ENCODE measurements at places on chromosomes 13 and 19.

DNA sequence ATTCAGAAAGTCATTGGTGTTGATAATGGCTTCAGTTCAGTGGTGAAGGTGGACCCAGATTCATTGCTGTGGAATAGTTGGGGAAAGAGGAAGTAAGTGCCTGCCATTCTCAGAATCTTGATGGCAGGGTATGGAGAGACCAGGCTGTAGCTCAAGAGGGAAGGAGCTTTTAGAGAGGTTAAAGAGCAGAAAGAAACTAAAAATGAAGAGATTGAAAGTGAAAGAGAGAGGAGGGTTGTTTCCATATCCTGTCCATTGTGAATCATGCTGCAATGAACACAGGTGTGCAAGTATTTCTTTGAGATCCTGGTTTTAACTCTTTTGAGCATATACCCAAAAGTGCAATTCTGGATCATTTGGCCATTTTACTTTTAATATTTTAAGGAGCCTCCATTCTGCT is 12.5 kb downstream of the GJB6 start:
- DNase-seq: no peak

DNA sequence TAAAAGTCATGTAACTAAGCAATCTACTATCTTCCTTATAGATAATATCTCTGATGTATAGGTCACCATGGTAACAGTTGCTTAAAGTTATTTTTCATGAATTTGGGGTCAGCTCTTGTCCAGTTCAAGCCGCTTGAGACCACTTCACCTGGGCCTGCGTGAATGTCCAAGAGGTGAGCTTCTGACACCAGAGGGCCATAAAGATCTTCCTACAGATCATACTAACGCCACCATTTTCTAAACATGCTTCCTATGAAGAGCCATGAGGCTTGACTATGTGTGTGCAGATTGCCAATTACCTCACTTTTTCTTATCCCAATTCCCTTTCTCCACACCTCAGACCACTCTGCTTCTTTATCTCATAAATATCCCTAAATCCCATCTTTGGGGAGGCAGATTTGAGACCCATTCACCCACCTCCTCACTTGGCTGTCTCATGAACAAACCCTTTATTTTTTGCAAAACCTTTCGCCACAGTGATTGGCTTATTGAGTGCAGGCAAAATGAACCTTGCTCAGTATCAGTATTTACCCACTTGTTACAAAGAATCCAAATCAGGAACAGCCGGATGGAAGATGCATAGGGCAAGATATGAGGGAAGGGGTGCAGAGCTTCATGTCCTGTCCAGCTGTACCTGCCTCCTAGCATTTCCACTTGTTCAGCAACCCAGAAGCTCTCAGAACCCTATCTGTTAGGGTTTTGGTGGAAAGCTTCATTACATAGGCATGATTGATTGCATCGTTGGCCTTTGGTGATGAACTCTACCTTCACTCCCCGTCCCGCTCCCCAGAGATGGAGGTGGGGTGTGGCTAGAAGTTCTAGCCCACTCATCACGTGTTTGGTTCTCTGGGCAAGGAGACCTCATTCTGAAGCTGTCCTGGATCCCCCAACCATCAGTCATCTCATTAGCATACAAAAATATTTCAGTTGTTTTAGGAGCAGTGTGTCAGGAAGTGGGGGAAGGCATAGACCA is 34.2 kb downstream of the FAM187B start:
- DNase-seq: no peak

DNA sequence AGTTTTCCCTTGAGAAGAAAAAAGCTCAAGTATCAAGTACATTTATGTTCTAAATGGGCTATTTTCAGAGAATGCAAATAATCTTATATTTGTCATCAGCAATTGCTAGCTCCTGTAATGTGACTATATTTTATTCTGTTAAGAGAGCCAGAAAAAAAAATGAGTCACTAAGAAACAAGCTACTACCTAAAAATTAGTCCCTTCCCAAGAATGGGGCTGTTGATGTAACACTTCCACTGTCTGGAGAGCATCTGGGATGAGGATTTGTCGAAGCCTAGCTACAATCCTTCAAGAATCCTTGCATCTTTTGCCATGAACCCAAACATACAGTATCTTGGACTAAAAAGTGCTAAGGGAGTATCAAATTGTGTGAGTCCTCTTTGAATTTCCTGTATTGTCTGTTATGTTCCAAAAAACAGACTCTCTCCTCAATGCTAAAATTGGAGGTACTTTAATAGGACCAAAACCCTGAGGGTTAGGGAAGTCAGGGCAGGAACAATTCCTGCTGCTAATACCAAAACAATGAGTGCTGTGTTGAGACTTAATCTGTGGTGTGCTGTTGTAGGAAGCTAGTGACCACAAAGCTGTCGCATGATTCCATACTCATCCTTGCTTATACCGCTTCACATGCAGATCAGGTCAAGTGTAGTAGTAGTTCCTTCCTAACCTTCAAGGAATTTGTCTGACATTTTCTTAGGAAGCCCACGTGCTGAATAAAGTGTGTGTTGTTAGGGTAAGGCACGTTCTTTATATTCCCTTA is 4.9 kb upstream of the ZC3H13 start:
- no peak for DNase-seq

DNA sequence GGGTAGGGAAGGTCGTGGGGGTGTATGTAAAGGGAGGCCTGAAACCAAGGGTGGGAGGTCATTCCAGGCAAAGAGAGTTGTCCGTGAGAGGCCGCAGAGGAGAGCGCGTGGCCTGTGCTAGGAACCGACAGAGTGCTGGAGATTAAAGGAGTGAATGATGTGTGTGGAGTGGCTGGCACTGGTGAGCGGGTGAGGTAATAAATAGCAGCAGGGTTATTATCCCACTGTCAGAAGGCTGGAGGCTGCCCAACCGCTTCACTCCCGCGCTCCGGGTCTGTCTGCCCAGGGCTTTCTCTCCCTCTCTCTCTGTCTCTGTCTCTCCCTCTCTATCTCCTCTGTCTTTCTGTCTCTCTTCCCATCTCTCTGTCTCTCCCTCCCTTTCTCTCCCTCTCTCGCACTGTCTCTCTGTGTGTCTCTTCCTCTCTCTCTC is 17.4 kb downstream of the ZNF579 start:
- no peak for DNase-seq

DNA sequence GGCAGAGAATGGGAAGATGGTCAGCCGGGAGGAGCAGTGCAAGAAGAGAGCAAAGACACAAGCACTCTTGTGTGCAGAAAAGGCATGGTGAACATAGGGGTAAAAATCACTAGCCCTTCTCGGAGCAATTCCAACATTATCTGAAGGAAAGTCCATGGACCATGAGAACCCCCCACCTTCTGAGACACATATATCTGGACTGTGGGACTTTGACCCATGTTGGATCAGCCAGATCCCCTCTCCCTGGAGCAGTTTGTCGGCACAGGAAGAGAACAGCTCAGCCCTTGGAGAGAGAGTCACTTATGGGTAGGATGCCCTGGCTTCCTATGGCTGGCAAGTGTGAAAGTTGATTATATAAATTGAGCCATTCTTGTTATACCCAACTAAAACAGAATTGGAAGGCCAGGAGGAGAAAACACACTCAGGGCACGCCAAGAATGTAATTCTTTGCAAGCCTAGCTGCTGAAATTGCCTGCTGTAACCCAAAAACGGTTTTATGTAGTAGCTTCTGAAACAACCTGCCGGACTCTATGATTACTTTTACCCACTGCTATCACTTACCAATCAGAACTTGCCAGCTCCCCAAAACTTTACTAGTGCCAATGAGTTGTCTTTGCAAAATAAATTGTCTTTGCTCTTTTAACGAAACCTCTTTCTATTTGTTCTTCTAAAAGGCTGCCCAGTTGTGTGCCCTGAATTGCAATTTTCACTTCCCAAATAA is 62.8 kb upstream of the ZNF599 start:
- DNase-seq: no peak

DNA sequence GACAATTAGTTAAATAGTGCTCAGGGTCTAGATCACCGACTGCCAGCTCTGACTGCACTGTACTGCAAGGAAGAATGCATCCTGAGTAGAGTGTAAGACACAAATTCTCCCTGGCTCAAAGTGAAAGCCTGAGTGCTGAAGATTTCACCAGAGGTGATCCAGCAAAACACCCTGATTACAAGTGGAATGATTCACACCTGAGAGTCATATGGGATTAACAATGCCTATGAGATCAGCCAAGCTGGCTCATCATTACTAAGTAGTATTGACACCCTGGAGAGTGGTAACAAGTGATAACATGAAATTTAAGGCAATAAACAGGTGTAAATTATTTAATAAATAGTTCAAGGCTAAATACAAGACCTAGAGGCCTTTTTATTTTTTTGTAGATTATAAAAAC is 403.8 kb upstream of the PRR20A start:
- no peak for DNase-seq

DNA sequence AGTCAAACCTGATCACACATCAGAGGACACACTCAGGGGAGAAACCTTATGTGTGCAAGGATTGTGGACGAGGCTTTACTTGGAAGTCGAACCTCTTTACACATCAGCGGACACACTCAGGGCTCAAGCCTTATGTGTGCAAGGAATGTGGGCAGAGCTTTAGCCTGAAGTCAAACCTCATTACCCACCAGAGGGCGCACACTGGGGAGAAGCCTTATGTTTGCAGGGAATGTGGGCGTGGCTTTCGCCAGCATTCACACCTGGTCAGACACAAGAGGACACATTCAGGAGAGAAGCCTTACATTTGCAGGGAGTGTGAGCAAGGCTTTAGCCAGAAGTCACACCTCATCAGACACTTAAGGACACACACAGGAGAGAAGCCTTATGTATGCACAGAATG is 8.2 kb upstream of the ZNF527 start:
- DNase-seq: no peak

- DNase-seq: no peak
Measured at GRCh38 chr13:25059958-25060357, 36.0 kb upstream of the PABPC3 start.

DNA sequence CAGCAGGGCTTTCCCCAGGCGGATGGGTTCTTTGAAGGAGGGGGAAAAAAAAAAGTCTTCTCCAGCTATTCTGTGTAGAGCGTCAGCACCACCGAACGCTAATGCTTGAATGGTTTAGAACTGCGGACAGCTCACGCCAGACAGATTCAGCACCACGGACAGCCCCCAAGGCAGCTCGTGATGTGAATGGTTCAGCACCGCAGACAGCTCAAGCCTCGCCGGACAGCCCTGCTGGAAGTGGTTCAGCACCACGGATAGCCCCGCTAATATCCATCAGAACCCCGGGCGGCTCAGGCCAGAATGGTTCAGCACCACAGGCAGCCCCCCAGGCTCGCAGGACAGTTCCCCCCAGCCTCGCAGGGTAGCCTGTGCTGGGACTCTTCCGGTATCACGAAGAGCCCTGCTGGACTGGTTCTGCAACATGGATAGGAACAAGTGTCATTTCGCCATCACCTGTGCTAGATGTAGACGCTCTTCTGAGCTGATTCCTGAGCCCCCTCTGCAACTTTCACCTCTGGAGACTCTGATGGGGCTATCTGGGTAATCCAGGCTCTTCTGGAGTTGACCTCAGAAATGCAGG is 4.9 kb upstream of the SMIM17 start:
- DNase-seq: no peak

- no peak for DNase-seq
Measured at GRCh38 chr13:32212421-32212820, 102.7 kb downstream of the ZAR1L start.

DNA sequence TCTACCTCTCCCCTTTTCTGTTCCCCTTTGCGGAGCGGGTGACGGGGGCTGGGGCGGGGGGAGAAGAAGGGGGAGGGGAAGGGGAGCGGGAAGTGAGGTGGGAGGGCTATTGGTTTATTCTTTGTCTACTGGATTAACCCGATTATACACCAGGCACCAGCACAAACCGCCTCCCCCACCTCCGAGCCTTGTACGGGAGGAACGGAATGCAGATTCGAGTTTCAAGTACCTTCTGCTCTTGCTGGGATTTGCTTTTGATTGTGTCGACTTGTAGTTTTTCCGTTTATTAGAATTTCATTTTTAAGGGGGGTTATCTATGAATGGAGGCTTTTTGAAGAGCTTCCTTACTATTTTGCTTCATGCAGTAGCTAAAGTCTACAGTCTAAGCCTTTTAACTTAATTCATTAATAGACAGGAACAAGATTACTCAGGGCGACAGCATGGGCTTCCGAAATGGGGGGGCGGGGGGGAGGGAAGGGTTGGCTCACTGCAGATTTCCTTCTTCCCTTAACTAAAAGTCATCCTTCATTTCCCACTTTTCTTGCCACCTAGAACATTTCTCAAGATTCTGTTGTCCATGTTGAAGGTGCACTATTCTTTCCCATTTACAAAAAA is 937 bp upstream of the SPRY2 start:
- DNase-seq: no peak

DNA sequence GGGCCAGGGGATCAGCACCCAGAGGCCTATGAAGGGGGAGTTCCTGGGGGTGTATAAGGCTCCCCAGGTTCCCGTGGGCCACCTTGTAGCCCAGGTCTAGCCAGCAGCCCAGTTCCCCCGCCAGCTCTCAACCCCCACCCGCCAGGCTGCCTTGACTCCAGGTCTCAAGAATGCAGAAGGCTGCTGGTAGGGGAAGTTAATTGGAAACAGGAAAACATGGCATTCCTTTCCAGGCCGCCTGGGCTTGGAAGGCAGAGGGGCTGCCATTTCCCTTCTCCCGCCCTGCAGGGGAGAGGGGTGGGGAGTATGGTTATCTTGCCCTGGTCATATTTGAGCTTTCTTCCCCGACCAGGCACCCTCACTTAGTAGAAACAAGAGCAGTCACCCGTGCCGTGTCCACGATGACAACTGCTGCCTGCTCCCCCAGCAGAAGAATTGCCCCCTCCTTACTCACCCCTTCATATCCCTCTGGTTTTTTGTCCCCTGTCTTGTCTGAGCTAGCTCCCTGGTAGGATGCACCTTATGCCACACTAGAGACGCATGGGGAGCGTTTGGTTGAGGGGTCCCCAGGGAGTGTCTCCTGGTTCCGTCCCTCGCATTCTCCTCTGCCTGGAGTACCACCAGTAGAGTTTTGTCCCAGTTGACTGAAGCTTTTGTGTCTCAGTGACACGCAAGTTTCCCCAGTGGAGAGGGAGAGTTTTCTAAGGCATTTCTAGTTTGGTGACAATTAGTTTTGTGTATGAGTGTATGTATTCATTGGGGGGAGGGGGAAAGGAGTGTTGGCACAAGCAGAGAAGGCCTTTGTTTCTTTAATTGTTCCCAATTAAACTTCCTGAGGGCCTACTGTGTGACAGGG is 4.5 kb downstream of the BICRA start:
- DNase-seq: no peak

DNA sequence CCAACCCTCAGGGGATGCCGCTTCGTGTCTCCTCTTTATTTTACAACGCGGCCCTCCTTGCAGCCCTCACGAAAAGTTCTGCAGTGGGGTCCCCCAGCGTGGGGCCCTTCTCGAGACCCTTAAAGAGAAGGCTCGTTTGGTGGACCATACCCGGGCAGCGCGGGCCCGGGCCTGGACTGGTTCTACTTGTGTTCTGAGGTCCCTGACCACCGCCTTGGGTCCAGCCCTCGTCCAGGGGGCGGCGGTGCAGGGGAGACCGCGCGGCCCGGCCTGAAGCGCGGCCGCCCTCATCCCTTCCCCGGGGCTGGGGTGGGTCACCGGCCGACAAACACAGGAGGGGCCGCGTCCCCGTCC is 400 bp upstream of the SERP2 start:
- DNase-seq: no peak

Measured in activated effector memory CD4-positive, alpha-beta T cell treated with Interleukin-2 at 50 U/mL for 16 hours (primary cell).